Right renal cortex interstitium (tissue), 3 donors: ENCODE measurements at places on chromosomes 13 and 19.
A peak's percentile ranks its signal among the peaks of the same experiment; 100 is the strongest.

- DNase-seq = no peak
Observed at GRCh38 chr13:105920370-105920769, 615.1 kb downstream of the EFNB2 start.

GRCh38 chr13:110426735-110427134, 119.7 kb downstream of the COL4A2 start:
- DNase-seq = no peak

- no peak for DNase-seq
Observed at GRCh38 chr19:46866407-46867136, 5.8 kb downstream of the ARHGAP35 start.

GRCh38 chr19:22332924-22333323, 46.7 kb downstream of the ZNF729 start:
- DNase-seq = no peak

DNA sequence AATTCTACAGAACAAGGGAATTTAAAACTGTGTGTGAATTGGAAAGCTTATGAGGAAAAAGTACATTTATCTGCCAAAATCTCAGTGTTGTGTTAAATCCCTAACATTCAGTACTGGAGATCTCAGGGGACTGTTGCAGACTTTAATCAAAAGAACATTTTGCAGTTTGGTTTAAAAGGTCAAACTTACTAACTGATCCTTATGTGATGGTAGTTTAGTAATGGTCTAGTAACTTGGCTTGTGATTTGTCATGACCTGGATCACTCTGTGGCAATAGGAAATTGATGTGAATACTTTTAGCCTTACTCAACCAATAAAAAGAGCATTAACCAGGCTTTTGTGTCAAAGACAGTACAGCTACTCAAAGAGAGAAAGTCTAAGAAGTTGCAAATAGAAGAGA, 862.1 kb upstream of the MIR17HG start:
- DNase-seq = no peak

- no peak for DNase-seq
Observed at GRCh38 chr13:88752041-88752440, 1080.9 kb downstream of the SLITRK5 start.

DNA sequence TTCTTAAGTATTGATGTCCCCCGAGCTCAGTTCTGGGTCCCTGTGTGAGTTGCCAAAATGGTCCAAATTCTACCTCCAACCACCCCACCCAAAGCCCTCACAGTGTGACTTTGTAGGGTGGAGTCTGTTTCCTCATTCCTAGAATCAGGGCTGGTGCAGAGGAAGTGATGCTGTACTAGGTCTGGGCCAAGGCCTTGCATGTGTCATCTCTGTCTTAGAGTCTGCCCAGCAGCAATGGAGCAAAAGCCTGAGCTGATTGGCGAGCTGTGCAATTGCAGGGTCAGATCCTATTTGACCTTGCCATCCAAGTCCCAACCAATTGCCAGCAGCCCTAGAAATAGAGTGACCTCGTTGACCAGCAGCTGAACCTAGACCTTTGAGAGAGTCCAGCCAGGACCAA, 97.0 kb upstream of the ANKRD10 start:
- no peak for DNase-seq

GRCh38 chr19:40717325-40717879, 490 bp downstream of the ITPKC start:
- no peak for DNase-seq

GRCh38 chr13:50998326-50998725, 88.7 kb downstream of the RNASEH2B start:
- no peak for DNase-seq

- DNase-seq = no peak
Observed at GRCh38 chr13:44974056-44974793, 15.0 kb downstream of the NUFIP1 start.

DNA sequence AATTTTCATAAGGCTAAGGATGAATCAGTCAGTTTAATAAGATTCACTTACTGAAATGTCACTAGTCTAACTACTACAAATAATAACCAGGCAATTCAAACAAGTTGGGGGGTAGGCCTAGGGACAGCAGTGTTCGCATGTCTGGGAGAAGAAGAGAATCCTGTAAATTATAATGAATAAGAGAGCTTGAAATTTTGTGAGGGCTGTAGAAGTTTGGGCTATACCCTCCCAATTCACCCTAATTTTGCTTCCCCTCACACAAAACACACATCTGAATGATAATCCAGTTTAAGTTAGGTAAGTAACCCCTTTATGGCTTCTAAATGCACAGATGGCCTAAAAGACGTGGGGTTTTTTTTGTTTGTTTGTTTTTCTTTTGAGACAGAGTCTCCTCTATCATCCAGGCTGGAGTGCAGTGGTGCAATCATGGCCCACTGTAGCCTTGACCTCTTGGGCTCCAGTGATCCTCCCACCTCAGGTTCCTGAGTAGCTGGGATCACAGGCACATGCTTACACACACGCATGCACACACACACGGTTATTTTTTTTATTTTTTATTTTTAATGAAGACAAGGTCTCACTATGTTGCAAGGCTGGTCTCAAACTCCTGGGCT, 69.9 kb downstream of the TBC1D4 start:
- DNase-seq = no peak

- DNase-seq = no peak
Observed at GRCh38 chr19:22144394-22144793, 52.4 kb downstream of the ZNF676 start.

GRCh38 chr19:29779921-29780320, 31.9 kb upstream of the CCNE1 start:
- no peak for DNase-seq

GRCh38 chr13:35479706-35480105, 3.2 kb upstream of the MAB21L1 start:
- DNase-seq = no peak

- no peak for DNase-seq
Observed at GRCh38 chr13:35979361-35979951, 151.7 kb downstream of the DCLK1 start.

- DNase-seq = no peak
Observed at GRCh38 chr19:27868007-27868406, 1344.9 kb downstream of the UQCRFS1 start.

GRCh38 chr19:29831686-29832085, 19.9 kb downstream of the CCNE1 start:
- DNase-seq = no peak

DNA sequence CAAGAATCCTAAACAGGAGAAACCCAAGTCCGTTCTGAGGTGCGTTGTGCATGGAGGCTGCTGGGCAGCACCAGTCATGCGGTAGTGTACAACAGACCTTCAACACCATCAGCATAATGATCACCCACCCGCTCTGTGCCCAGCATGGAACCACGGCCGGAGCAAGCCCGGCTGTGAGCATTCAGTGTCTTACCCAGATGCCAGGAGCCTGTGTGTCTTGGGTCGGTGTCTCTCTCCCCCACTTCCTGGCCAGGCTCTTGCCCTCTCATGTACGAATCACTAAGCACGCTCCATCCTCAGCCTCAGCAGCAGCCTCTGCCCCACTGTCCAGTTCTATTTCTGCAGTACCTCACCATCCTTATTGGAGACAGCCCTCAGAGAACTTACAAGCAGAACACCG, 231.6 kb upstream of the IRS2 start:
- DNase-seq = no peak

DNA sequence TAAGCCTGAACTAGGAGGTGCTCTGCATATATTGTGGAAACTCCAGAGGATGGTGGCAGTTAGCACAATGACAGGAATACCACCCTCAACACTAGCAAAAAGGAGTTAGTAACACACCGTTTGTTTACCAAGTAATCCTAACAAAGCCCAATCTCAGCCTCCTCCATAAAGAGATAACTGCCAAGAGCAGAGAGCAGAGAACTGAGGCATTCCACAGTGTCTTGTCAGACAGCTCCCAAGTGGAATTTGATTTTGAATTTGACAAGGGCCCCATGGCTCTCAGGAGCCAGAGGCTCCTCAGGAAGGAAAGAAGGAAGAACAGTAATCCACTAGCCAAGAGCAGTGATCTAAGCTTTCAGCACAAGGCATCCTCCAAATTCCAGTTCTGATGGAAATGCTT, 298.6 kb downstream of the DCLK1 start:
- DNase-seq = no peak

DNA sequence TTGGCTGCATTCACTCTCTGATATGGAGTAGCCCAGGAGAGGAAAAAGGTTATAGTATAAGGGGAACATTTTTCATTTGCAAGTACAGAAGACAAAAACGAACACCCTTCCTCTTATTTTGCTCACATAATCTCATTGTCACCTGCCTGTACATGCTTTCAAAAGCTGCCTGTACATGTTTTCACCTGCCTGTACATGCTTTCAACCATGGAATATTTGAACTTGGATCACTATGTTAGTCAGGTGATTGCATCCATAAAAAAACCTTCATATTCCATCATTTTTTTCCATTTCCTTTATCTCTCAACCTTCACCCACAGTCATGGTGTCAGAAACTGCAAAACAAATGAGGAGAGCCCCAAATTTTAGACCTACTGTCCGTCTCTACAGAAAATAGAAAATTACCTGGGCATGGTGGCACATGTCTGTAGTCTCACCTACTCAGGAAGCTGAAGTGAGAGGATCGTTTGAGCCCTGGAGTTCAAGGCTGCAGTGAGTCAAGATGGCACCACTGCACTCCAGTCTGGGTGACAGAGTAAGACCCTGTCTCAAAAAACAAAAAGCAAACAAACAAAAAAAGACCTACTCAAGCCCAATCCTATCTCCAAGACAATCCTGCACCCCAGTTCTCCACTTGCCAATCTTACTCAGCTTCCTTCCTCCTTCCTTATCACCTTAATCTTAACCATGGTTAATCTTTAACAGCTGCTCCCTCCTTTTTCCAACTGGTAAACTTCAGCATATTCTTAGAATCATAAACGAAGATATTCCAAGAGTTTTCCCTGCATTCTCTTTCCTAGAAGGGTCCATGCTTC, 11.6 kb downstream of the IGFL2 start:
- DNase-seq = no peak

- DNase-seq = no peak
Observed at GRCh38 chr19:42178791-42179674, 38.4 kb downstream of the DEDD2 start.

GRCh38 chr19:7535998-7536695, 630 bp downstream of the PNPLA6 start:
- no peak for DNase-seq

- no peak for DNase-seq
Observed at GRCh38 chr13:113432506-113433270, 20.6 kb downstream of the ADPRHL1 start.

DNA sequence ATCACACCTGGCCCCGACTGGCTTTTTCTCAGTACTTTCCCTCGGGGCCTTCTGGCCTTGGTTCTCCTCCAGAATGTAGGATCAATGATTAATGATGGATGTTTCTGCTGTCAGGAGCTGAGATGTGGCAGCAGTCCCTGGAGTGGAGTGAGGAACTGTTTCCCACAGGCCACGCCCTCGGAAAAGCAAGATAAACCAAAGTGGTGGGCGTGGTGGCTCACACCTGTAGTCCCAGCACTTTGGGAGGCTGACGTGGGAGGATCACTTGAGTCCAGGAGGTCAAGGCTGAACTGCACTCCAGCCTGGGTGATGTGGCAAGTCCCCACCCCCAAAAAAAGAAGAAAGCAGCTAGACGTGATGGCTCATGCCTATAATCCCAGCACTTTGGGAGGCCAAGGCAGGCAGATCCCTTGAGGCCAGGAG, 7.1 kb upstream of the SHFL start:
- no peak for DNase-seq

GRCh38 chr13:49610176-49610575, 18.1 kb upstream of the ARL11 start:
- no peak for DNase-seq

- DNase-seq = peak; percentile 6
Observed at GRCh38 chr13:101289764-101290163, 126.5 kb downstream of the NALCN start.

GRCh38 chr19:55106591-55106990, 10.8 kb downstream of the PPP1R12C start:
- no peak for DNase-seq

DNA sequence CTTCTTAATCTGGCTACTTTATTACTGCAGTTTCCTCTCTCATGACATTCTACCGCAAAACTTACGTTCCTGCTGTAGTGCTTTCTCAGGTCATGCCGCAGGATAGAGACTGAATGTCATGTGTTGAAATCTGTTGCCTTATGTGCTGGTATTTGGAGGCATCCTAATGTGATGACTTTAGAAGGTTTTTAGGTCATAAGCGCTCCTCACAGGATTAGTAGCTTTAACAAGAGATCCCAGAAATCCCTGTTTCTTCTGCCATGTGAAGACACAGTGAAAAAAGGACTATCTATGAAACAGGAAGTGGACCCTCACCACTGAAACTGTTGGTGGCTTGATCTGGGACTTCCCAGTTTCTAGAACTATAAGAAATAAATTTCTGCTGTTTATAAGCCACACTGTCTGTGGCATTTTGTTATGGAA, 209.3 kb downstream of the LACC1 start:
- DNase-seq = no peak

- no peak for DNase-seq
Observed at GRCh38 chr13:33099860-33100259, 83.6 kb downstream of the KL start.

GRCh38 chr13:43963726-43964125, 84.0 kb downstream of the LACC1 start:
- no peak for DNase-seq

- no peak for DNase-seq
Observed at GRCh38 chr19:1525343-1525742, 1.5 kb downstream of the PLK5 start.

DNA sequence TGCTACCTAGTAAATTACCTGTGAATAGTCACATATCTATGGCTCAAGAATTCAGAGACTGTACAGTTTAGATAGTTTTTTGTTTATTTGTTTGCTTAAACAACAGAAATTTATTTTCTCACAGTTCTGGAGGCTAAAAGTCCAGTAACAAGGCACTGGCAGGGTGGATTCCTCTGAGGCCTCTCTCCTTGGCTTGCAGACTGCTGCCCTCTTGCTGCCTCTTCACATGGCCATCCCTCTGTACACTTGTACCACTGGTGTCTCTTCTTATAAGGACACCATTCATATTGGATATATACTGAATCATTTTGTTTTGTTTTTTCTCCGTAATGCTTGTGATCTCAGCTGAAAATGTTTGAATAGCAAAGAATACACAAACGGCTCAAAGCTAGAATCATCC, 56.4 kb upstream of the MIR17HG start:
- DNase-seq = no peak

- no peak for DNase-seq
Observed at GRCh38 chr13:114042066-114042815, 68.4 kb upstream of the C13orf46 start.

GRCh38 chr13:98785405-98785804, 32.9 kb upstream of the SLC15A1 start:
- DNase-seq = no peak

DNA sequence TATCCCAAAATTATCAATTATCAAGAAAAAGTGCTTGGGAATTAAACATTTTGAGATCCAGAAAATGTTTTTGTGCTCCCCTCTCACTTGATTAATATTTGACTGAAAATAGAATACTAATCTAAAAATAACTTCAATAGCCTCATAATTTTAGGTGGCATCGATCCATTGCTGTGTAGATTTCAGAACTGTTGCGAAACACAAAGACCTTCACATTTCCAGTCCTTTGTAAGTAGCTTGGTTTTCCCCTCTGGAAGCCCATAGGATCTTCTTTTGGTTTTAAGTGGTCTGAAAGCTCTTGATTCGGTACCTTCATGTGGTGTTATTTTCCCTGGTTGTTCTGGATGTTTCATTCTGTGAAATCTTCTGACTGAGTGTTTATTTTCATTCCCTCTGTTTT, 176.5 kb downstream of the NUFIP1 start:
- no peak for DNase-seq
